H9 (cell line): ENCODE measurements at places on chromosomes 1 and 21.

- no peak for DNase-seq
- H3K36me3 ChIP-seq = no peaks in the 10 kb centered on the region; the same call in 2 of the 3 replicates
- no peaks in the 10 kb centered on the region for H3K27me3 ChIP-seq
- H3K27ac ChIP-seq = no peak overlapping the region
Observed at GRCh38 chr1:200379432-200379757, 30.4 kb downstream of the ZNF281 start.

GRCh38 chr1:227808566-227808965 is 6.9 kb upstream of the PRSS38 start:
- H3K4me1 ChIP-seq = no peaks in the 10 kb centered on the region
- DNase-seq = no peak
- no peak overlapping the region for H3K4me3 ChIP-seq
- no peaks in the 10 kb centered on the region for H3K27me3 ChIP-seq
- peaks cover 12% of the 10 kb centered on the region; the same call in 1 of the 2 replicates for H3K36me3 ChIP-seq

GRCh38 chr1:91572044-91572443 is 71.4 kb downstream of the CDC7 start:
- H3K27ac ChIP-seq = no peak overlapping the region
- no peaks in the 10 kb centered on the region for H3K4me1 ChIP-seq
- no peaks in the 10 kb centered on the region for H3K27me3 ChIP-seq
- no peaks in the 10 kb centered on the region for H3K36me3 ChIP-seq
- no peak overlapping the region for H3K4me3 ChIP-seq
- DNase-seq = no peak

DNA sequence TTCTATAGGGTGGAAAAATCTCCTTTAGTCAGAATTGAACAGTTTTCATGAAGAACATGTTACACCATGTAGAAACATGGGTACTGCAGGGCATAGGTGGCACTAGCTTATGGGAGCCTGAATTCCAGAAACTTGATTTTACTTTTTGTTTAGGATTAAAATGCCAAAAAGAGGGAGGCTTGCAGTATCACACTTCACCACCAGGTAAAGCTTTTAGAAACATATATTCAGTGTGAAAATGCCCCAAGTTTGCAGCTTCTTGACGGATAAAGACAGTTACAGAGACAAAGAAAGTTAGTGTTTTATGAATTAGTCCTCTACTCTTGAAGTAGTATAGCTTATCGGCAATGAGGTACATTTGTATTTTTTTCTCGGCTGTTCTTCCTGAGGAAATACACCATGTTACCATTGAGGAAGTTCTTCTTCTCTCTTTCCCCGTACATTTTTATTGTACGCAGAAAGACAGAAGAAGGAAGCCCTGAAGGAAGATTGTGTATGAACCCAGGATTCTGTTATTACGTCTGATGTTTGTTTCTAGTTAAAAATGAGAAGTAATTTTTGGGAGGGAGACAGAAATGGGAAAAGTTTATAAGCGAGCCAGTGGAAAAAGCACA is 66.1 kb downstream of the PBX1 start:
- no peaks in the 10 kb centered on the region for H3K27me3 ChIP-seq
- peaks cover 6% of the 10 kb centered on the region; the same call in 1 of the 3 replicates for H3K36me3 ChIP-seq
- no peaks in the 10 kb centered on the region; the same call in none of the 2 replicates for H3K4me1 ChIP-seq
- no peak overlapping the region for H3K27ac ChIP-seq

DNA sequence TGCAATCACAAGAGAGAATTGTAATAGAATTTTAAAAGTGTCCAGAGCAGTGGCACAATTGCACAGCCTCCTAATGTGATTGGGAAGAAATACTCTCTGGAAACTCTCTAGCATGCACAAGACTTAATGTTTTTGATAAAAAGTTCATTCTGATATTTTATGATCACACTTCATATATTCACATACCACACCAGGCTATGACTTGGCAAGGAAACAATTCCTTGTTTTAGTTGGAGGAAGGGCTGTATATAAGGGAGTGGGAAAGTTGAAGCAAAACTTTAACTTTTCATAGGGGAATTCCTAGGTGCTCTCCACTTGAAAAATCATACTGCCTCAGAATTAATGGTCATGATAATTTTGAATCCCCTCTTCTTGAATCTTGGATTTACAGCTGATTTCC is 61.5 kb upstream of the ASB17 start:
- no peak for DNase-seq
- no peaks in the 10 kb centered on the region for H3K4me1 ChIP-seq
- H3K4me3 ChIP-seq = no peak overlapping the region
- H3K27me3 ChIP-seq = no peaks in the 10 kb centered on the region
- H3K36me3 ChIP-seq = no peaks in the 10 kb centered on the region

DNA sequence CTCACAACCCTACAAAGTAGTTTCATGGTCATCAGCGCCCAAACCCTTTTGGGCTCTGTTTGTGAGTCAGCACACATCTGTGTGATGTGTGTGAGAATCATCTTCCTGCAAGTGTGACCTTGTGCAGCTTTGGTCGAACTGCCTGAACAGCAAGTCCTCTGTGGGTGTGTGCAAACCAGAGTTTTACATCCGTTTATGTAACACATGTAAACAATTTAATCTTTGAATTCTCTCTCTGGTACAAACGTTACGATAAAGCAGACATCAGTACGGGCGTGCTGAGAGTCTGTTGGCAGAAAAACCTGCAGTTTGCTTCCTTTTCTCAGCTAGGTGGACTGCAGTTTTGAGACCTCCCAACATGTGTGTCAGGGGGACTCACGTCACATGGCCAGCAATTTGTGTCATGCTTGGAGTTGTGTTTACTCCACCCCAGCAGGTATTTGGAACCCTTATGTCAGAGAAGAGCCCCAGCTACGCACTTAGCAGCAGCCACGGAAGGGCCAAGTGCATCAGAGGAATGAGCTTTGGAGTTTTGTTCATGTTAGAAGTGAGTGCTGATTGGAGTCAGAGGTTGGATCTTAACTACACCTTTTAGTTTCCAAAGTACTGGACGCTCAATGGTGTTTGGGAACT is 230.8 kb downstream of the PAPPA2 start:
- H3K27ac ChIP-seq = no peak overlapping the region
- H3K4me3 ChIP-seq = no peak overlapping the region
- H3K36me3 ChIP-seq = no peaks in the 10 kb centered on the region
- no peaks in the 10 kb centered on the region for H3K27me3 ChIP-seq

- no peak overlapping the region for H3K4me3 ChIP-seq
- no peaks in the 10 kb centered on the region for H3K27me3 ChIP-seq
- peaks cover 5% of the 10 kb centered on the region; the same call in 1 of the 2 replicates for H3K4me1 ChIP-seq
- no peak overlapping the region for H3K27ac ChIP-seq
- H3K36me3 ChIP-seq = no peaks in the 10 kb centered on the region
Observed at GRCh38 chr1:67376381-67376780, 53.8 kb downstream of the SERBP1 start.
